ENCODE measurements at places on chromosomes 13 and 19.

DNA sequence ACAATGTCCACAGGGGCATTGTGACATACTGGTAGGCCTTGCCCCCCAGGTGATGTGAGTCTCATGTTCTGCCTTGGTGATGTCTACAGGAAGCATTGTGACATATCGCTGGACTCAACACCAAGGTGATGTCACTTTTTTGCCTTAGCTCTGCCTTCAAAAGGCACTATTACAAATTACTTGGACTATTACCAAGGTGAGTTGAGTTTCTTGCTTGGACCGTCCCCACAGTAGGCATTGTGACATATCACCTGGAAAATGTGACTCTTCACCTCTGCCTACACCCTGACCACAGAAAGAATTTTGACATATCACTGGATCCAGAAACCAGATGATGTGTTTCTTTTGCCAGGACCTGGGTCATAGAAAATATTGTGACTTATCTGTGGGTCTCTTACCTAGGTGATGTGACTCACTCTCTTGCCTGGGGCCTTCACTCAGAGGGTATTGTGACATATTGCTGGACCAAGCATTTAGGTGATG, 60.6 kb upstream of the ZNF724 start:
- DNase-seq = no peak

- DNase-seq = no peak
Measured at GRCh38 chr13:49256841-49257240, 9.1 kb downstream of the CDADC1 start.

DNA sequence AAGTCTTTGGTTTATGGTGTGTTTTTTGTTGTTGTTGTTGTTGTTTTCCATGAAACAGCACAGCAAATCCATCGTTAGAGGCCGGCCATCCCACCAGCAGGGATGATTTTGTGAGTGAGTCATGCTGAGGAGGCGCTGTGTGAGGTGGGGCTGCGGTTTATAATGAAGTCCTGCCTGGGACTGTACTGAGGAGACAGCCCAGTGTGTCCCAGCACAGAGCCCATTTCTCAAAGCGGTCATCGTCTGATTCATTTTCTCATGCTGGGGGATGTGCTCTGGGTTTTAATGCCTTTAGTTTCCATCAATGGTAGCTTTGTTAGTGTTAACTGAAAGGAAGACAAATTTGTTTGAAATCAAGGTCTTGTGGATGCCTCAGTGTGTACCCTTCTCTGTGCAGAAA, 129.3 kb upstream of the SERP2 start:
- DNase-seq = no peak

- no peak for DNase-seq
Measured at GRCh38 chr19:3319643-3320353, 46.6 kb upstream of the NFIC start.

Data from NCI-H187 treated with DMSO at 0.1 percent for 48 hours (cell line).